NCI-H1048 (cell line): ENCODE measurements at places on chromosomes 5 and 9.

- DNase-seq = no peak
Observed at GRCh38 chr5:179766726-179767455, 26.9 kb upstream of the LTC4S start.

DNA sequence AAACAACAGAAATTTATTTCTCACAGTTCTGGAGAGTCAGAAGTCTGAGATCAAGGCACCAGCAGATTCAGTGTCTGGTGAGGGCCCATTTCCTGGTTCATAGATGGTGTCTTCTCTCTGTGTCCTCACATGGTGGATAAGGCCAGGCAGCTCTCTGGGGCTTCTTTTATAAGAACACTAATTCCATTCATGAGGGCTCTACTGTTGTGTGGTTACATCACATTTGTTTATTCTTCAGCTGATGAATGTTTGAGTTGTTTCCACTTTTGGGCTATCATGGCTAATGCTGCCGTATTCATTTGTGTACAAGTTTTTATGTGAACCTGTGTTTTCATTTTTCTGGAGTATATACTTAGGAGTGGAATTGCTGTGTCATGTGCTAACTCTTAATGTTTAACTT is 35.2 kb downstream of the DDX4 start:
- DNase-seq = no peak

- DNase-seq = no peak
Observed at GRCh38 chr9:31637861-31638260, 746.6 kb upstream of the ACO1 start.

DNA sequence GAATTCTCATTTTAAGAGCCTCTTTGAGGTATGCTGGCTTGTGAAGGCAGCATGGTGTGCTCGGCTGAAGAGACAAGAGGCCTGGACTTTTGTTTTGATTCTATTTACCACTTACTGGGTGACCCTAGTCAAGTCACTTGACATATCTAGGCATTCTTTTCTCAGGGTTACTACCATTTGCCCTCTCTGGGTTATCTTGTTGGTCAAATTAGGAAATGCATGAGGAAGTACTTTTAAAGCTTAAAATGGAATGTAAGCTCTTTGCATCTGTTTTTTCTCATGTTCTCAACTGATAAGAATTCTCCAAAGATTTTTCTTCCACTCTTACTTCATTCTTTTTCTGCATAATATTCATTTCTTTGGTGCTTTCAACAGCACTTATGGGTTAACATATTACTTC is 173.1 kb downstream of the PLK2 start:
- DNase-seq = no peak

DNA sequence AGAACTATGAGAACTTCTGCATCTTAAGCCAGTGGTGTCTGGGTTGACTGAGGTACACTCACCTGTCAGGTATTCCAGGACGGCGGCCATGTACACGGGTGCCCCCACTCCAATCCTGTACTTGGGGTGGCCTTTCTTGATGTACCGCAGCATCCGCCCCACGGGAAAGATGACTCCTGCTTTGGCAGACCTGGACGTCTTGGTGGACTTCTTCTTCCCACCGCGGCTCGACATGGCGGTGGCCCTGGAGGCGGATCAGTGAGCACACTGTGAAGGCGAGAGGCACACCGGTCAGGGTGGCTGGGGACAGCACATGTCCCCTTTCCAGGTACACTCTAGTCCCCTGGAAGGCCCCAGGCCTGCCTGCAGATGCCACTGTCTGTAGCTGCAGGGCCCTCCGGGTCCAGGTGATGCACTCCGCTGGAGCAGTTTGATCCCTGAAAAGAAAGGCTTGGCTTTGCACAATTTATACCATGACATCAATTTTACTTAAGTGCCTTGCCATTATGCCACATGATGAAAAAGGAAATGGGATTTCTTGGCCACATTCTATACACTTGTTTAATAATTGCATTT is 10.1 kb downstream of the MACROH2A1 start:
- DNase-seq = no peak

GRCh38 chr9:36154331-36154952 is 14.7 kb upstream of the CCIN start:
- no peak for DNase-seq

DNA sequence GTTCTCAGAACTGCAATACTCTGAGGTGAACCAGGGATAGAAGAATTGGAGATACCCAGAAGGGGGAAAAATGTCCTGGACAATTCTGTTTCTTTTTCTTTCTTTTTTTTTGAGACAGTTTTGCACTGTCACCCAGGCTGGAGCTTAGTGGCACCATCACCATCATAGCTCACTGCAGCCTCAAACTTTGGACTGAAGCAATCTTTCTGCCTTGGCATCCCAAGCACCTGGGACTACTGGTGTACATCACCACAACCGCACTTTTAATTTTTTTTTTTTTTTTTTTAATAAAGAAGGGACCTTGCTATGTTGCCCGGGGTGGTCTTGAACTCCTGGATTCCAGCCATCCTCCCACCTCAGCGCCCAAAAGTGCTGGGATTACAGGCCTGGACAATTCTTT is 1.9 kb downstream of the EMB start:
- no peak for DNase-seq

- DNase-seq = no peak
Observed at GRCh38 chr5:167392240-167392639, 899.2 kb upstream of the WWC1 start.

DNA sequence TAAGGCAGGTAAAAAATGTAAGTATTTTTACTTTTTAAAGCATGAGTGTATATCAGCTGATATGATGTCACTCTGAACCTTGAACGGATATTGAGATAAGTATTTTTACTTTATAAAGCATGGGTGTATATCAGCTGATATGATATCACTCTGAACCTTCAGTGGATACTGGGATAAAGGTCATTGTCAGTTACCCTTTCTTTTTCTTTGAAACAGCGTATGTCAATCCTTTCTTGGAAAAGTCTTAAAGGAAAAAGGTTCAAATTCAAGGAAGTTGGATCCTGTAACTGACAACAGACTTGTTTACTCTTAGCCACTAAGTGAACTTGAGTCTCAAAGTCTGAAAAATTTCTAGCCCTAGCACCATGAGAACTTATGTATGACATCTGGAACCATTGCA is 61.7 kb upstream of the IFNK start:
- DNase-seq = no peak

GRCh38 chr9:35996358-35996970 is 38.5 kb upstream of the OR2S2 start:
- DNase-seq = no peak

GRCh38 chr9:35311891-35312639 is 150.3 kb downstream of the UNC13B start:
- DNase-seq = no peak
